ENCODE measurements at places on chromosomes 5 and 9.

DNA sequence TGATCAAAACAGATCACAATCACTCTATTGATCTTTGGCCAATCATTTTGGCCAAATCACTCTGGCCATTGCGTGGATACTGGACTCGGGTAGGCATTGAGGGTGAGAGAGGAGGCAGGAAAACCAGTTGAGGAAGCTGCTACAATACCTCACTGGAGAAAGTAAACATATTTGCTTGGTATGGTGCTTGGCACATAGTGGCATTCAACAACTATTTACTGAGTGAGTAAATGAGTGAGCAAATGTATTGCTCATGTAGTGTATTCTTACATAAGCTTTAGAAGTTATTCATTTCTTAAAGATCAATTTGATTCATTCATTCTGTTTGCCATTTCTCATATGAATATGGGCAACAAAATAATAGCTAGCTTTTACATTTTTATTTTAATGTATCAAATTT, 4.0 kb upstream of the DEPDC1B start:
- no peak for DNase-seq

DNA sequence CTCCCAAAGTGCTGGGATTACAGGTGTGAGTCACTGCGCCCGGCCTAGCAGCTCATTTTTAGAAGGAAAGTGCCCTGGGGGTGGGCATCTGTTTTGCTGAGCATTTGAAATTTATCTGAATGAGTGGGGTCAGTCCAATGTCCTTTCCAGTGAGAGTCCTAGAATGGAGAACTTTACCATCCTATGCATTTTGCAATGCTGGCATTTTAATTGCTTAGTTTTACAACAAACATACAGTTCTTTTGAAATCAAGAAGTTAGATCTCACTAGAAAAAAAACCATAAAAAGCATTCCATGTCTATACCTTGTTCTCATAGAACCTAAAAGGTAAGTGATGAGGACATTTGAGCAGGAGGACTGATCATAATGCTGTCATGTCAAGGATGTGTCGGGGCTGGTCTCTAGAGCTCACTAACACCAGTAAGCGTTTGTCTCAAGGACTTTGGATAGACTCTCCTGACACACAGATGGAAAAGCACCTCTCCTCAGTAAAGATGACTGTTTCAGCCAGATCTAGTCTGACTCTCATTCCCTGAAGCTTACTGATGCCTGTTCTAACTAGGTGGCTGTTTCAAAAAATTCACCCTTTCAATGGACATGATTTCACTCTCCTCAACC, 83.9 kb downstream of the DCP2 start:
- no peak for DNase-seq

DNA sequence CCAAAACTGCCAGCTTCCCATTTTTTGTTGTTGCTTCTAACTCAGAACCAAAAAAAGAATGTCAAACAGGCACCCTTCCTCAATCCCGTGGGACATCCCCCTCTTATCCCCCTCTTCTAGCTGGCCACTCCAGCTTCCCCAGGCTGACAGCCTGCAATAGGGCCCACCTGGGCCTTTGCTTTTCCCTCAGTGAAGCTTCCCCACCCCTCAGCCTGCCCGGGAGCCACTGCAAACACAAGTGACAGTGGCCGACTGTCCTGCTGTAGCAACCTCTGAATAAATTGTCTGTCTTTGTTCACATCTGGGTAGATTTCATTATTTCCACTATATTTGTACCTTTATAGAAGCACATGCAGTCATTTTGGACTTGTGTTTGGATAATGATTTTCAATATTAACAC, 245.3 kb downstream of the GADD45G start:
- DNase-seq, result no peak

DNA sequence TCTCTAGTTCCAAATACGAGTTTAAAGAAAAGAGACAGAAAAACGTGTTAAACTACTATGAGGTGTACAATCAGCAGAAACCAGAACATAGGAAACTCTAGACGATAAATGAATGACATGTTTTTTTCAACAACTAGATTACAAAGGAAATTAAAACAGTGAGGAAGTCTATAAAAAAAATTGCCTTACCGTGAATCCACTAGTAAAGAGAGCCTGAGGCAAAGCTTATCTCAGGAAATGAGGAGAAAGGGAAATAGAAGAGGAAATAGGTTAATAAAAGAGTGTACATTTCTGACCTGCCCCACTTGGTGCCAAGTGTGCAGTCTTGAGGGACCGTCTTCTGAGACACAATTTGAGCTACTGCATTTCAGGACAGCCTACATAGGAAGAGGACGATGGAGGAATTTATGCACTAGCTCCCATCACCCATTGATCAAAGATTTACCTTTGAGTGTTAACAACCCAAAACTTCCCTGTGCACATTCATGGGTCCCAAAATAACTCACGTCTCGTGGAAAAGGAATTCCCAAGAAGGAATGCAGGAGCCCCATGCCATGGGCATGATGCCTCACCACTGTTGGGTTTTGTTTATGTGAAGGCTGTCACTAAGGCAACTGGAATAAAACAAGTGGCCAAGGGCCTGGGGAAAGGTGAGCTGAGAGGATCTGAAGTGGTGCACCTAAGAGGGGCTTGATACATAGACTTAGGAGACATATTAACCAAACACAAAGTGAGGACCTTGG, 53.6 kb upstream of the SLC1A3 start:
- DNase-seq, result no peak

DNA sequence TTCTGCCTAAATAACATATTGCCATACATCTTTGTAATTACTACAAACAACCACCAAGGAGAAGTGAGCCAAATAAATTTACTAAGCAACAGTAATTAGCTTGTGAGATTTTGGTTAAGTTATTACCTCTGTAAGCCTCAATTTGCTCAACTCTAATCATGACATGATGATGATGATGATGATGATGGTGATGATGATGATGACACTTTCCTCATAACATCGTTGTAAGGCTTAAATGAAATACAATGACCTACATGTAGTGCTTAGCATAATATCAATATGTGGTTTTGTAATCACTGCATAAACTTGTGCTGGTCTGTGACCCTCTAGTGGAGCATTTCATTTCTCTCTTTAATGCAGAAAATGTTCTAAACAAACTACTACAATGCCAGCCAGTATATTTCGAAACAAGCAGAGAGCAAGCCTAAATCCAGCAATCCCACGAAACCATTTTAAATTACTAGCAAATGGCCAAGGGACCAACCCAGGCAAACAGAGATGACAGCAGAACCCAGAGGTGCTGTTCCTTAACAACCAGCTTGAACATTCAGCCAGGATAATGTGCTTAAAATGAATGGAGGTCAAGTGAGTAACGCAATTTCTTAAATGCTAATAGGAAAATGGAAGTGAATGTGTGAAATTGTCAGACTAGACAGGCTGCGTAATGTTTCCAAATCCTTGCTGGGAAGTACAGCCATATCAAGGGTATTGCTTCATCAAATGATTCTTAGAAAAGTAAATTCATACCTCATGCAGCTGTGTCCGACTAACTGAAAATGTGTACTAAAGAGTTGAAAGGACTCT, 281.9 kb upstream of the PUM3 start:
- no peak for DNase-seq

DNA sequence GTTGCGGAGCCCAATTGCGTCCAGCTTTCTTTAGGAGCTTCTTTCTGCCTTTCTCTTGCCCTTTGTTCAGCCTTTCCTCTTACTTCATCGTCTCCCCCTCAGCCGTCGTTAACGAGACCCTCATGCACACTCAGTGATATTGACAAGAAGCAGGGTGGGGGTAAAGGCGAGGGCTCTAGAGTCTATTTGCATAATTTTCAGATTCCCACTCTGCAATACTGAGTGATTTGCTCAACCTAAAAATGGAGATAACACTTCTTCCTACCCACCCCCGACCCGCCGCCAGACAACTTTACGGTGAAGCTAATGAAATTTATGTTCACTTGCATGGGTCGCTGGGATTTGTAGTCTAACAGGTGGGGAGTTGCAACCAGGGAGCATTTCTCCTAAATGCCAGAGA, 1.3 kb upstream of the TBC1D2 start:
- no peak for DNase-seq

- no peak for DNase-seq
Observed at GRCh38 chr9:12696931-12697622, 3.9 kb downstream of the TYRP1 start.
